Muscle of leg (tissue), 16 donors: ENCODE measurements at places on chromosomes 5 and 9. TPM values are rescaled to one million over a fixed set of nuclear protein-coding genes. Genes with fewer than 3 reads are reported as not detected.

DNA sequence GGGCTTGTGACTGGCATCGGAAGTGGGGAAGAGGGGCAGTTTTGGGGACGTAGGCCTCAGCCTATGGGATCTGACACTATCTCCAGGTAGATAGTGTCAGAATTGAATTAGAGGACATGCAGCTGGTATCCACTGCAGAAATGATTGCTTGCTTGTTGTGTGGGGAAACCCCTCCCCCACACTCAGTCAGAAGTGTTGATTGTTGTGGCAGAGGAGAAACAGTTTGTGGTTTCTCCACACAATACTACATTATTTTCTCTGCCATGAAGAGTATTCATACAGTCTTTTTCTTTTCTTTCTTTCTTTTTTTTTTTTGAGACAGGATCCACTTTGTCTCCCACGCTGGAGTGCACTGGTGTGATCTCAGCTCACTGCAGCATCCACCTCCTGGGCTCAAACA lies 113.9 kb downstream of the ARRDC3 start:
- no peak for DNase-seq

DNA sequence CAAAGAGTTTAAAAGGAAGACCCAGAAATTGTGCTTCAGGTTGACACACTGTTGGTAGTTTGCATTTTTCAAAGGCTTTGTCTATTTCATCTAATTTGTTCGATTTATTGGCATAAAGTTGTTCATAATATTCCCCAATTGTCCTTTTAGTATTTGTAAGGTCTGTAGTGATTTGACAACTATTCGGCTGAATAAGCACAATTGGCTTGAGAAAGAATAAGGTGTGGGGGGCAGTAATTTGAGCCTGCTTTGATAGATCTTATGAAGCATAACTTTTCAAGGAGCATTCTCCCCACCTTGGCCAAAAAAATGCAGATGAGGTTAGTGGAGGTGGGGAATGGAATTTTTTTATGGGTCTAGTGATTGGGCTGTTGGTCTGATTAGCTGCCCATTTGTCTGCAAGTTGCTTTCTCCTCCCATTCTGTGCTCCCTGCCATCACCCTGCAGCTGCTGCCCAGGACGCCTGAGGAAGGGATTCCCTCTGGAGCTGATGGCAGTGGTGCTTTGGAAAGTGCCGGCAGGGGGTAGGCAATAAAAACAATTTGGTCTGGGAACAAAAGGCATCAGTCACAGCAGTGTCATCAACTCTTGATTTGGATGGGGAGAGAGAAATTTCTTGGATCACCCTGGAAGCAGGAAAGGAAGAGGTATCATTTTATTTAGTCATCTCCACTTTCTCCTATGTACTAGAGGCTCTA lies 26.6 kb downstream of the WNT8A start:
- DNase-seq: no peak

GRCh38 chr5:173247041-173247440 lies 12.0 kb upstream of the NKX2-5 start:
- DNase-seq: no peak

GRCh38 chr5:180790020-180790419 lies 12.6 kb downstream of the MGAT1 start:
- DNase-seq: no peak

GRCh38 chr9:85262333-85262732 lies 479.4 kb downstream of the AGTPBP1 start:
- DNase-seq: no peak

- DNase-seq: peak; percentile 45
Observed at GRCh38 chr5:116566251-116566650, 8.4 kb downstream of the SEMA6A start.

DNA sequence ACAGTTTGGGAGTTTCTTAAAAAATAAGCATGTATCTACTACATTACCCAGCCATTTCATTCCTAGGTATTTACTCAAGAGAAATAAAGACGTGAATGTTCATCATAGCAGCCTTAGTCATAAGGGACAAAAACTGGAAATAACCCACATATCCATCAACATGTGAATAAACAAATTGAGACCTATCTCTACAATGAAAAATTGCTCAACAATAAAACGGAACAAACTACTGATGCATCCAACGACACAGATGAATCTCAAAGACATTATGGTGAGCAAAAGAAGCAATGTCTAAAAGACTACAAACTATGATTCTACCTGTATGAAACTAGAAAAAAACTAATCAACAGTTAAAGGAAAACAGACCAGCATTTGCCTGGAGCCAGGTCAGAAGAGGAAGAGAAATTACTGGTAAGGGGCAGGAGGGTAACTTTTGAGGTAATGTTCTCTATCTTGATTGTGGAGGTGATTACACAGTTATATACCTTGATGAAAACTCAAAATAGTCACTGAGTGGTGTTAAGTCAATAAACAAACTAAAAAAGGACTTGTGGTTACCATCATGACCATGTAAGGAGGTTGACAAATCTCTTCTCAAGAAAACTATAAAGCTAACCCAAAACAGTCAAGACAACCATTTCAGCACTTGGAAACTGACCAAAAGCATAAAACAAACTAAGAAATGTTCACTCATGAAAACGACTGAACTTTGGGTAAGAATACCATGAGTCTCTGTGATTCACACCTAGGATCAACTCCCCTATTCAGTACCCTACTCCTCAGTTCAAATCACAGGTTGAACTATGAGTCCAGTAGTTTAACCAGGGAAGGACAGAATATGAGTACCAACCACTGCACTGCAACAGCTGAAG lies 10.4 kb downstream of the UIMC1 start:
- DNase-seq: no peak

GRCh38 chr5:122311961-122312590 lies at the start of gene SNCAIP:
Gene SNCAIP, plus strand, starts transcription at chr5:122312237. Its CDS starts 78,898 bp downstream, at chr5:122391135.
- DNase-seq: peak; percentile 78

DNA sequence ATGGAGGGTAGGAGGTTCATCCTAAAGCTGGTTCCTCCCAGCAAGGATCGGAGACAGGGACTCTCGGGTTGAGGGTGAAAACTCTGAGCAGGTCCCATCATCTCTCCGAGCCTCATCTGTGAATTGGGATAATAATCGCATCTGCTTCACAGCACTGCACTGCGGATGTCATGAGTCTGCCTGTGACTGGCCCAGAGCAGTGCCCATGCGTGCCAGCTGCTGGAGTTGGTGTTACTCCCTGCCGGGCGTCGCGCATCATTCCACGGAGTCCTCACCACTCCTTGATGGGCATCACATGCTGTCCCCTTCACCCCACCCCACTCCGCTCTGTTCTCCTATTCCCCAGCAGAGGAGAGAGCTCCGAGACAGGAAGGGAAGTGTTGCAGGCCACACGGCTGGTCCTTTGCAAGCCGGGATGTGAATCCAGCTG lies 35.1 kb upstream of the ORM1 start:
- no peak for DNase-seq

DNA sequence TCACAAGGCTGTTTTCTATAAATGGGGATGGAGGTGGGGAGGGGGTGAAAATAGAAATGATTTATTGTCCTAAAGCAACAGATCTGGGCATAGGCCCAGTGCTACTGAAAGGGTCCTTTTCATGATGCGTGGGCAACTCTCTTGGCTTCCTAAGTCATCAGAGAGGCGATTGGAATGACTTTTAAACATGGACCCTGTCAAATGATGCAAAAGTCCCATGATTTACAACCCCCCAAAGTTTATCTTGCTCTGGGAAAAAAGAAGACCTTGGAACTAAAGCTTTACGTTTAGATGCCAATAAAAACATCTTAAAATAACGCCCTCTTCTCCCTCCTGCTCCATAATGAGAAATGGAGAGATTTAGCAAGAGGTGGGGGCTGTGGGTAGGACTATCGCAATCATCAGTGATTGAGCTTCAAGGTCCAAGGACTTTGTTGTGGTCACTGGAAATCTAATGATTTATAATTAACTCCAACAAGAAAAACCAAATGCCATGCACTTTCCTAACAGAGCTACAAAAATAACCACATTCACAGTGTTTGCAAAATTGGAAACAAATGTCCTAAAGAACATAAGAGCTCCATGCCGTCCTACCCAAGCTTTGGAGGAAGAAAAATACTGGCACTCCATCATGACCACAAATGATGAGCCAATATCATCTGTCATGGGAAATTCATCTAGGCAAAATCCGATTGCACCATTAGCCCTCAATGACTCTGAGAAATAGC lies 167.5 kb upstream of the CLINT1 start:
- DNase-seq: peak; percentile 35

GRCh38 chr5:154205441-154206117 lies 15.0 kb downstream of the GALNT10 start:
- no peak for DNase-seq

DNA sequence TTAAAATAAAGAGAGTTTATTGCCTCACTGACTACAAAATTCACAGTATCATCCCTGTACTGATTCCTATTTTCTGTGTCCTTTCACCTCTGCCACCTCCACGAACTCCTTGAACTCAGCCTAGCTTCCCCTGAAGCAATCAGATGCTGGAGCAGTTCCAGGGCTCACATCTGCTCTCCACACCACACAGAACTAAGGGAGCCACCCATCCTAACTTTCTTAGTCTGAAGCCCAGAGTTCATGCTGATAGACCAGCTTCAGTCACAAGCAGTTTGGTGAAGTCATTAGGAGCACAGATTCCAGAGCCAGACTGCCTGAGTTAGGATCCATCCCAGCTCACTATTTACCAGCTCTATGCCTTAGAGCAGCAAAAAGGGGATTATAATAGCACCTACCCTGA lies 15.6 kb upstream of the EPB41L4A start:
- DNase-seq: peak; percentile 5

GRCh38 chr9:117268847-117269446 lies 145.9 kb downstream of the ASTN2 start:
- DNase-seq: no peak

GABRA6 gene
- polyA plus RNA-seq: not detected

PCA3 gene
- polyA plus RNA-seq: 1.1 TPM

PCDHB9 gene
- polyA plus RNA-seq: 2.8 TPM

UBE2B gene
- 145 TPM for polyA plus RNA-seq

ARHGEF28 gene
- polyA plus RNA-seq: 3.3 TPM

RAB3C gene
- polyA plus RNA-seq: 0.12 TPM

RXRA gene
- 26.9 TPM for polyA plus RNA-seq

PCSK1 gene
- not detected for polyA plus RNA-seq
